ENCODE measurements at places on chromosomes 5 and 9.

- DNase-seq = peak; percentile 53
Measured at GRCh38 chr9:110123341-110124095, 84.4 kb downstream of the C9orf152 start.

GRCh38 chr9:105376893-105377292 lies 70.9 kb upstream of the FSD1L start:
- DNase-seq = no peak

DNA sequence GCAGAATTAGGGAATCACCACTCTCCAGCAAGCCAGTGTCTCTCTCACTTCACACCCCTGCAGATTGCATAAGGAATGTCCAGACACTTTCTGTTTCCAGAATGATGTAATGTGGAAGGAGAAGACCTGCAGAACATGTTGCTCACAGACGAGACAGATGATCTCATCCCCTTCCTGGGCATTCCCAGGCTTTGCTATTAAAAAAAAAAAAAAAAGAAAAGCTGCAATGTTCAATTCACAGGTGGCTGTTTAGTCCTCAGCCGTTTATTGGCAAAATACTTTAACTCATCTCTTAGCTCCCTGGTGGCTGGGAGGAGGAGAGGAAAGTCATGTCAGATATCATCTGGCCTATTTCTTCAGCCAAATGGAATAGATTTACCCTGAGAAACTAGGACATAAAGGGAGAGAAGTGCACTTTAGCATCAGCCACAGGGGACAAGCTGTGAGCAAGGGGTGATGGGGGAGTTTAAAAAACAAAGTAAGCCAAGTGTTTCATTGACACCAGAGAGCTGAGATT lies 95.9 kb upstream of the TNC start:
- DNase-seq = peak; percentile 73

- peak; percentile 20 for DNase-seq
Measured at GRCh38 chr9:100082782-100083181, 16.0 kb downstream of the ERP44 start.

GRCh38 chr5:71701407-71701806 lies 17.7 kb upstream of the CARTPT start:
- no peak for DNase-seq

- no peak for DNase-seq
Measured at GRCh38 chr9:96644137-96644536, 11.0 kb downstream of the PRXL2C start.

- DNase-seq = no peak
Measured at GRCh38 chr9:136193127-136193890, 11.6 kb downstream of the LHX3 start.

GRCh38 chr5:143898381-143898780 lies 86.4 kb downstream of the HMHB1 start:
- no peak for DNase-seq

- no peak for DNase-seq
Measured at GRCh38 chr5:179610109-179610902, 13.2 kb downstream of the HNRNPH1 start.

GRCh38 chr9:87309236-87309635 lies 188.4 kb upstream of the DAPK1 start:
- DNase-seq = no peak

DNA sequence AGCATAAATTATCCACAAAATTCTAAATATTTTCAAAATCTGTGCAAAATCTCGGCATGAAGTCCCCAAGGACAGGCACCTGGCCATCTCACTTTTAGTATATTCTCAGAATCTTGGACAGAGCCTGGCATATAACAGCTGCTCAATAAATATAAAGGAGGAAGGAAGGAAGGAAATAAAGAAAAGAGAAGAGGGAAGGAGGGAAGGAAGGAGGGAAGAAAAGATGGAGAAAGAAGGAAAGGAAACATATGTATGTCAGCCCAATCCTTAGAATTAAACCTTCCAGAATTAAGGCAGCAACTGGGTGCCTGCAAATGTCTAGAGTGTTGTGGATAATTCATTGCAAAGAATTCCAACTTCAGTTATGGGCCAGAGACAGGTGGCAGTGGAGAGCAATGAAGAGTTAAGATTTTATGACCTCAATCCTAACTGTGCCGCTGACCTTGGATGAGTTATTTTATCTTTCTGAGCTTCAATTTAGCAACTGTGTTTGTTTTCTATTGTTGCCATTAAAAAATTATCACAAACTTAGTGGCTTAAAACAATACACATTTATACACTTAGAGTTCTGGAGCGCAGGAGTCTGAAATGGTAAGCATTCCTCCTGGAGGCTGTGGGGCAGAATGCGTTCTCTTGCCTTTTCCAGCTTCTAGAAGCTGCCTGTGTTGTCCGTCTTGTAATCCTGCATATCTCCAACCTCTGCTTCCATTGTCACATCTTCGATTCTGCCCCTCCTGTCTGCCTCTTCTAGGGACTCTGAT lies 200.9 kb upstream of the MSX2 start:
- DNase-seq = no peak

GRCh38 chr5:133265257-133265656 lies 213.4 kb downstream of the HSPA4 start:
- DNase-seq = no peak

DNA sequence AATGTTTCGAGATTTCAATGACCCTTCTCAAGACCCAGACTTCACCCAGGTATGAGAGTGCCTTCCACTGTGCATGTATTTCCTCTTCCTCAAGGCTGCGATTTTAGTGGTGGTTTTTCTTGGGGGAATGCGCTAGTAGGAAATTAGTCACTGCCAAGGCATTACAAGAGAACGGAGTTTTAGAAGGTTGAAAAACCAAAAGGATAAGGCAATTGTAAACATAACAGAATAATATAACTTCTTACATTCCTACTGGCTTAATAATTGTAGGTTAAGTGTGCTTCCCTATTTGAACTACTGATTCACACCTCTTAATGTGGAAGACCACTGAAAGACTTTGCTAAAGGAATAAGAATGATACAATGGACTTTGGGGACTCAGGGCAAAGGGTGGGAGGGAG lies 38.9 kb downstream of the ACO1 start:
- DNase-seq = no peak
